ENCODE measurements at places on chromosomes 5 and 9. TPM values are rescaled to one million over a fixed set of nuclear protein-coding genes. Genes with fewer than 3 reads are reported as not detected.

DNA sequence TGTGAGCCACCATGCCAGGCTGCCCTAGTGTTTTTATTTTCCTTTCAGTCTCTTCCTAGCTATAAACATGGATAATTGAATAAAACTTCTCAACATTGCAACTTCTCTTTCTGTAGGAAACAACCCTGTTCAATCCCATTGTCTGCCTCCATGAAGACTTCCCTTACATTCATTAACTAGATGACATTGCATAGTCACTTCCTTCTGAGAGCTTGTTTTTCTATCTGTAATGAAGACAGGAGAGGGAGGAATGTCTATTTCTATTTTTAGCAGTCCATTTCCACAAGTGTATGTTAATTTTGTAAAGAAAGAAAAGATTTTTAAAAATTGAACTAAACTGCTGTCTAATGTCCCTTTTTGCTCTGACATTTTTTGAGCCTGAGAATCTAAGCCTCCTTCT is 55.6 kb upstream of the MELK start:
- no peak for DNase-seq
- no peaks in the 10 kb centered on the region for H3K36me3 ChIP-seq
- no peaks in the 10 kb centered on the region for H3K27me3 ChIP-seq
- no peak overlapping the region for H3K4me3 ChIP-seq
- no peaks in the 10 kb centered on the region for H3K4me1 ChIP-seq

DNA sequence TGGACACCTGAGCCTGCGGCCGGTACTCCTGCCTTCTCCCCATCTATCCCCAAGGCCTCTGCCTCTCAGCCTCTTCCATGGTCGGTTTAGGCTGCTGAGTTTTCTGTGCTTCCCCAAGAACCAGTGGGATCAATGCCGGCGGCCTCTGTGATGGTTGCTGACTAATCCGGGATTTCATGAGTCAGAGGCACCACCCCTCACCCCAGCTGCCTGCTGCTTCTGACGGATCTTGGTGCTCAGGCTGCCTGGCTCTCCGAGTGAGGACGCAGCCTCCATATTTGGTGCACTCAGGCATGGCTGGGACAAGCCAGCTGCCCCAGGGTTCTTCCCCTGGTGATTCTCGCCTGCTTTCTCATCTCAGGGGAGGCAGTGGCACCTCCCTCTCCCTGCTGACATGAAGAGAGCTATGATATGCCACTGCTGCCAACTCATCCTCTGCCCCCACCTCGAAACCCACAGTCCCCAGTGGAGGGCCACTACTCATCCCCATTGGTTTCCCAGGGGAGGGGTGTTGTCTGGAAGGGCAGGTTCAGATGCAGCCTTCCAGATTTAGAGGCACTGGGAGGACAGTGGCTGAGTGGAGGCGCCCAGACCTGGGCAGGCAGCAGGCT is 3.3 kb upstream of the MAN1B1 start:
- H3K27ac ChIP-seq: peak overlapping the region; percentile 65
- peak; percentile 86 for DNase-seq
- no peak overlapping the region for H3K4me3 ChIP-seq
- H3K27me3 ChIP-seq: peaks cover 15% of the 10 kb centered on the region

DNA sequence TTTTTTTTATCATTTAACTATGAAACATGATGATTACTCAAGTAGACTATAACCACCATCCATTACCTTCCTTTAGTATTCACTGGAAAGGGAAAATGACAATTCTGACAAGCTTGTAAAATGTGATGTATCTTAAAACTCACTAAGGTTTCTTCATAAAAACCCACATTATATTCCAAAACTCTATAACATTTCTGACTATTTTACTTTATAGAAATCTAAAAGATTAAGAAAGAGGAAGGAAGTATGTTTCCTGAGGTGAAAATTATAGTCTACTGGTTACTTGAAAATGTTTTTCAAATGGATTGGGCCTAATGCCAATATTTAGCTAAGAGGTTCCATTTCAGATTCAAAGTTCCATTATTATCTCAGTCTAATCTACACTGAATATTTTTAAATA is 1982.2 kb upstream of the C9orf72 start:
- H3K4me1 ChIP-seq: no peaks in the 10 kb centered on the region
- no peak overlapping the region for H3K27ac ChIP-seq
- no peak overlapping the region for H3K4me3 ChIP-seq
- H3K27me3 ChIP-seq: no peaks in the 10 kb centered on the region
- DNase-seq: no peak
- no peaks in the 10 kb centered on the region for H3K36me3 ChIP-seq

DNA sequence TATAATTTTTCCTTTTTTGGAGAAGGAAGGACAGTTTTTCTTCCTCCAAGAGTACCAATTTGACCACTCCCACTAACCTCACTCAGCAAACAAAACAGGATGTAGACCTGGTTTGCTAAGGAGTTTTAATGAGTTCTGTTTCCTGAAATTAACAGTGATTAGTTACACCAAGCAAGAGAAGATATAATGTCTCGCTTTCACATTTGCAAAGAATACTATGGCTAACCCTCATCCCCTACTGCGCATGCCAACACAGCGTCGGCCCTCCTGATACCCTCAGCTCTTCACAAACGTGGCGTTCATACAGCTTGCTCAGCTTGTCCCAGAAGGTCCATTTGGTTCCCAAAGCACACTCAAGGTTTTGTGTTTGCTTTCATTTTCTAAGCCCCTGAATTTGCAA is 41.9 kb upstream of the IPPK start:
- H3K4me3 ChIP-seq: no peak overlapping the region
- no peak for DNase-seq
- no peaks in the 10 kb centered on the region for H3K4me1 ChIP-seq
- no peaks in the 10 kb centered on the region for H3K27me3 ChIP-seq
- peaks cover 77% of the 10 kb centered on the region for H3K36me3 ChIP-seq

Gene NAIP
- 27.6 TPM for total RNA-seq

DNA sequence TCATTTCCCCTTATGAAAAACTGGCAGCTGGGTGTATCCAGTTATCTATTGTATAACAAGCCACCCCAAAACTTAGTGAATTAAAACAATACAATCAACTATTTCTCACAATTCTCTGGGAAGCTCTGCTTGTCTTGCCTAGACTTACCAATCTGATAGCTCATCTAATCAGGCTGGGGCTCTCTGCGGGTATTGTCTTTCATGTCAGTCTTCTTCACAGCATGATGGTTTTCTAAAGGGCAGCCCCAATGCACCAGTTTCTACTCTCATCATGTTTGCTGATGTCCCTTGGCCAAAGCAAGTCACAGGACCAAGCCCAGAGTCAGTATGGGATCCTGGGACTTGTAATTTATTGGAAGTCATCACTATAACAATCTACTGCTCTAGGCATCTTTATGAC is 433.5 kb downstream of the KIAA0825 start:
- no peak overlapping the region for H3K4me3 ChIP-seq
- H3K36me3 ChIP-seq: no peaks in the 10 kb centered on the region
- DNase-seq: no peak
- H3K4me1 ChIP-seq: no peaks in the 10 kb centered on the region

Gene PCDHGA4
- total RNA-seq: 11.3 TPM

Gene ZNF608
- total RNA-seq: 20.4 TPM

DNA sequence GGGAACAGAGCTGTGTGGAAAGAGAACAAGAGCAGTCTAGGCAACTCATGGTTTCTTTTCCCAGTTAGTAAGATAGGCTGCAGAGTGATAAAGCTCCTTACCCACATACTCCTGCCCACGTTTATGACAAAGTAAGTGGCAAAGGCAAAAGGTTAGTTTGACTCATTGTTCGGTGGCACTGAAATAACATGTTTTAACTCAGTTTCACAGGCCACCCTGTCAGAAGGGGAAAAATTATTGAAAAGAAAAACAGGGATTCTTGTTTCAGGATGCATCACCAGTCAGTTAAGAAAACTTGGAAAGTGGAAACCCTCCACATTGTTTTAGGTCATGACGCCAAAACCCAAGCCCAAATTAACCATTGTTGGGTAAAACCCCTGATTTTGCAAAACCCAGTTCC is 22.3 kb upstream of the DAB2 start:
- no peak for DNase-seq
- H3K4me1 ChIP-seq: no peaks in the 10 kb centered on the region
- no peak overlapping the region for H3K4me3 ChIP-seq
- no peaks in the 10 kb centered on the region for H3K27me3 ChIP-seq
- H3K27ac ChIP-seq: no peak overlapping the region
- H3K36me3 ChIP-seq: no peaks in the 10 kb centered on the region

Gene PALM2AKAP2
- 1.7 TPM for total RNA-seq

GRCh38 chr9:120443489-120443888 is 136.5 kb downstream of the CDK5RAP2 start:
- H3K4me3 ChIP-seq: no peak overlapping the region
- H3K27ac ChIP-seq: no peak overlapping the region
- H3K36me3 ChIP-seq: peaks cover 49% of the 10 kb centered on the region

DNA sequence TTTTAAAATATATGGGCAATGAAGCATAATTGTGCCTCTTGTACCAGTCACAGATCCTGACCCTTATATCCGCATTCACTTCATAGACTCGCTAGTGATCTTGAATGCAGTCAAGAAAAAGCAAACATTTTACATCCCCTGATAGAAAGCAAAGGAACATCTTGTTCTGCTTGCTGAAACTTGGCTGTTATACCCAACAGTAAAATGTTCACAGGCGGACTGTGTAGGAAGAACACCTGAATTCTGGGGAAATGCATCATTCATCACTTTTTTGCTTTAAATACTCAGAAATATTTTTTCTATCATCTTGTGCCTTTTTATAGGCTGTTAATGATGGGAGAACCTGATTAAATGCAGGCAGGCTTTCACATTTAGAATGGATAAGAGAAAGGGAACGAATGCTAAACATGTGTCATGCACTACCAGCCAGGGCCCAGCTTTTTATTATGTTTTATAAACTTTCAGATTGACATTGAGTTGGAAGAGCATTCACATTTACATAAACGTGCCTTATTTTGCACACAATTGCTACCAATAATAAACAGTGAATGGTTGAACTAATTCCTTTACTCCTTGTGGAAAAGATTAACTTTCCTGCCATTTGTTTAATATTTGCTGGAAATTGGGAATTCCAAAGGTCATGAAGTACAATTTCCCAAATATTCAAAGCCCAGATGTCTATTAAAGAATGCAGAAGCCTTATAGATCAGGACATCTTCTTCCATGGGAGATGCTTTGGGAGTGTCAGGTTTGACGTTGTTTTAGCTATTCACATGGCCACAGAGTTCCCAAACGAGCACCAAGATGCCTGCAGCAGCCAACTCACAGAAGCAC is 756.2 kb downstream of the TLE1 start:
- peaks cover 7% of the 10 kb centered on the region for H3K4me1 ChIP-seq
- no peaks in the 10 kb centered on the region for H3K27me3 ChIP-seq
- DNase-seq: no peak
- no peak overlapping the region for H3K27ac ChIP-seq
- H3K36me3 ChIP-seq: no peaks in the 10 kb centered on the region

Gene NR2F1
- 24.1 TPM for total RNA-seq

GRCh38 chr5:79075646-79076426 is 6.3 kb downstream of the BHMT2 start:
- no peak overlapping the region for H3K27ac ChIP-seq
- no peaks in the 10 kb centered on the region for H3K27me3 ChIP-seq
- H3K36me3 ChIP-seq: no peaks in the 10 kb centered on the region
- H3K4me3 ChIP-seq: no peak overlapping the region
- no peaks in the 10 kb centered on the region for H3K4me1 ChIP-seq

DNA sequence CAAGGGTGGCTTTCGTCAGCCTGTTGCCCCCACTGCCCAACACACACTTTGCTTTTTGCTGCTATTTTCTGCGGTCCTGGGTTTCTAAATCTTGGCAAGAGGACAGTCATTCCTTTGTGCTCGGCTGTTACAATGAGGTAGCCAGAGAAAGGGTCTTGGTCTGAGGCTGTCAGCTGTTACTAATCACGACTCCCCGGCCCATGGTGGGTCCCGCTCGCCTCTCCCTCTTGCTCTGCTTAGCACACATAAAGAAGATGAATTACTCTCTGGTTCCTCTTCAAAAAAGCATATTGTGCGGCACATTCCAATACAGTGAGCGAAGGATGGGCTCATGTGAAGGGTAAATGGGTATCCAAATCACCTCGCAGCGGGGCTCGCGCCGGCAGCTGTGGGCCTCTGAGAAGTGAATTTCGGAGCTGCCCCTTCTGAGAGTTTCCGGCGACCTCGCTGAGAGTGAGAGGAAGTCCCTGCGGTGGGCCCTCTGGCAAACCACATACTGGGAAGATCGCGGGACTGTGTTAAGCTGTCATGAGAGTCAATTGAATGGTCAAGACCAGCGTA is 56.0 kb downstream of the SLC1A3 start:
- H3K4me1 ChIP-seq: peaks cover 9% of the 10 kb centered on the region
- no peaks in the 10 kb centered on the region for H3K27me3 ChIP-seq
- H3K27ac ChIP-seq: no peak overlapping the region

DNA sequence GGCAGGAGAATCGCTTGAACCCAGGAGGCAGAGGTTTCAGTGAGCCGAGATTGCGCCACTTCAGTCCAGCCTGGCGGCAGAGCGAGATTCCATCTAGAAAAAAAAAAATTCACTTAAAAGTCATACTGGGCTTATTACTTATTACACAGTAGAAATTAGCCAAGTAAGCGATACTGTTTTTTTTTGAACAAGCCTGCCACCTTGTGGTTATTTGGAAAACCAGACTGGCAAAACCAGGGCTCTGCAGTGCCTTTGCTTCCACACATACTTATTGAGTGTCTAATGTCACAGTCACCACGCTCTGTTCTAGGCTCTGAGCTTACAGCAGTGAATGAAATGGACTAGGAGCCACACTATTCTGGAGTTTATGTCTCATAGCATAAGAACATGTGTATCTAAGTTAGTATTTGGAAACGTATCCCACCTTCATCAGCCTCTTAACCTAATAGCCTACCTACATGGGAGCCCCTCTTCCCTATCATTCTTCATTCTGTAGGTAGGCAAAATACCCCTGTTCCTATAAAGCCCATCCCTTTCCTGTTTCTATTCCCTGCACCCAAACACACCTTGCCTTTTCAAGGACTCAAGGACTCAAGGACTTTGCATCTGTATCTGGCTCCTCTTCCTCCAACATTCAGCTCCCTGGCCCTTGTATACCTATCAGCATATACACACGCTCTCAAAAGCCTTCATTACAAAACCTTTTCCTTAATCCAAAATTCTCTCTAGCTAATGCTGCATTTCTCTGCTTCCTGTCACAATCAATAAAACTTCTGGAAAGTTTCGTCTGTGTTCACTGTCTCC is 13.9 kb upstream of the BASP1 start:
- no peaks in the 10 kb centered on the region for H3K36me3 ChIP-seq
- H3K4me1 ChIP-seq: no peaks in the 10 kb centered on the region
- peak; percentile 64 for DNase-seq
- H3K4me3 ChIP-seq: no peak overlapping the region

GRCh38 chr5:91929522-91929817 is 546.4 kb upstream of the ARRDC3 start:
- no peaks in the 10 kb centered on the region for H3K36me3 ChIP-seq
- H3K4me1 ChIP-seq: no peaks in the 10 kb centered on the region
- H3K4me3 ChIP-seq: no peak overlapping the region
- no peaks in the 10 kb centered on the region for H3K27me3 ChIP-seq
- DNase-seq: no peak

- no peak overlapping the region for H3K4me3 ChIP-seq
- no peak overlapping the region for H3K27ac ChIP-seq
- no peaks in the 10 kb centered on the region for H3K36me3 ChIP-seq
- H3K27me3 ChIP-seq: no peaks in the 10 kb centered on the region
- DNase-seq: no peak
- no peaks in the 10 kb centered on the region for H3K4me1 ChIP-seq
Measured at GRCh38 chr5:135851186-135851914, 16.9 kb downstream of the SLC25A48 start.

All from sigmoid colon (tissue), 7 donors.